NCI-H2107 (cell line): ENCODE measurements at places on chromosomes 11 and 22.

DNA sequence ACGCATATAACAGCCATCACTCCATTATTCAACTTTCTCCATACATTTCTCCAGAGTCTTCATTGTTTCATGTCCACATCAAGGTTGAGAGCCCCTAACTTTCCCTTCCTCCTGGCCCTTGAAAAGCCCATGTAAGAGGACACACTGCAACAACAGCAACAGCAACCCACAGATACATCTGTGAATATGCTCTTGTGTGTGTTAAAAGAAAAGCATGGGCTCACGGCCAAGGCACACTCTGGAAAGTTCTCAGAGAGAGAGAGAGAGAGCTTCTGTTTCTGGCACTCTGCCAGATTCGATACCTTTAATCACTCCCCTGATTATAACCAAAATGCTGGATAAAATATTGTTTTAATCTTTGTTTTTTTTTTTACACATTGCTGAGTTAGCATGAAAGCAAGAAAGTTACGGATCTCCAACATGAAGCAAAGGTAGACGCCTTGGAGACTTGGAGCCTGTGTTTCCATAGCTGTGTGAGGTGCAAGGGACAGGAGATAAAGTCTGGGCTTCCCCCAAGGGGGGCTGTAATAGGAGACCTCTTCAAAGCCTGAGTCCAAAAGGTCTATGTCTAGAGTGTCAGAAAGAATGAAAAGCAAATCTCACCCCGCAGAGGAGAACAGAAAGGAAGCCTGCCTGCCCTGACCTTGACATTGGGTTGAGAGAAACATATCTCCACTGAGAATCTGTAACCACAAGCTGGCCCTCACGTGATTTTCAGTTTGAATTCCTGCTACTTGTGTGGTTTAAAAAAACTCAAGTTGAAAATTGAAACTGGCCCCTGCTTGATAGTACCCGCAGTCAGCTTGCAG lies 33.7 kb upstream of the MPPED1 start:
- no peak for DNase-seq

GRCh38 chr22:40014667-40015248 lies 20.0 kb downstream of the FAM83F start:
- DNase-seq = no peak

- DNase-seq = no peak
These were observed 93.8 kb downstream of the CEP164 start for GRCh38 chr11:117421476-117421875.

GRCh38 chr11:2530855-2531200 lies 86.0 kb downstream of the KCNQ1 start:
- no peak for DNase-seq

DNA sequence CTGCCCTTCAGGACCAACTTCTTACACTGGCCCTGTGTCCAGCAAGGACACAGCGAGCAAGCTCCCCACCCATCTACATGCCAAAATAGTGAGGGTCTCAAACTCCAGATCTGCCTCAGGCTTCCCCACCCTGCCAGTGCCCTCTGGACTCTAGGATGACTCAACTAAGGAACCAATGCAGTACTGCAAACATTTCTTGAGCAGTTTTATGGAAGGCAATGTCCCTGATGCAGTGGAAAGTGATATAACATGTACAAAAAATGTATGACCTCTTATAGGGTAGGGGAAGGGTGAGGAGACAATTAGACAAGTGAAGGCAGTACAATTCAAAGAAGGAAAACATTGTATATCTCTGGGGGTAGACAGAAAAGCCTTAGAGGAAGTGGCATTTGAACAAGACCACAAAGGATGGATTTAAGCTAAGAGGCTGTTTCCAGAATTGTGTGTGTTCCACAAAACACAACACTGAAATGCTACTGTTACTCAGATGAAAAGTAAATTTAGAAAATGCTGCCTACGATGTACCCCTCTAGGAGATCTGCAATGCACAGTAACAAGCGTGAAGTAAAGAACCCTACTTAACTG lies 47.3 kb downstream of the RAB30 start:
- DNase-seq = no peak

- DNase-seq = no peak
These were observed 833.8 kb downstream of the TBC1D22A start for GRCh38 chr22:47596176-47596690.

- no peak for DNase-seq
These were observed 27.6 kb upstream of the LIPT2 start for GRCh38 chr11:74520927-74521665.

GRCh38 chr11:72391638-72392423 lies 42.5 kb downstream of the CLPB start:
- no peak for DNase-seq

- DNase-seq = no peak
These were observed 24.1 kb upstream of the KRTAP5-7 start for GRCh38 chr11:71502871-71503435.

DNA sequence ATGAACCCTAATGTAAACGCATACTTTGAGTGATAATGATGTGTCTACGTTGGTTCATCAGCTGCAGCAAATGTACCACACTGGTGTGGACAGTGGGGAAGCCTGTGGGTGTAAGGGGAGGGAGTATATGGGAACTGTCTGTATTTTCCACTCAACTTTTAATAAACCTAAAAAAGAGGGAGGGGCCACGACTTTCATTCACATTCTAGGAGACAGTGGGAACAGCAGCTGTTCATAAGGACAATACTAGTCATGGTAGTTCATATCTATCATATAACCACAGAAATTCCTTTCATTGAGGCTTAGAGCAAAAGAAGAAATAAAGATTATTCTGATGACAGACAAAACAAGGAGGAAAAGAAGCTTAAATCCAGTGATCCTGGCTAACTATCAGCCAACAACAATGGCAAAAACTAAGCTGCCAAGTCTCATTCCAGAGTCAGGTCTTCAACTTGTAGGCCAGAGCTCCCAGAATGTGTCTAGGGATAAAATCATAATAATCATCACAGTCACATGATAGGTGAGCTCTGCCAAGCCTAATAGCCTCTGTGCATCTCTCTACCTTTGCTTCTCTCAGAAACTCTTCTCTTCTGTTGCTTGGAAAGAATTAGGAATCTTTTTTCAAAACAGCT lies 59.4 kb upstream of the CHRM4 start:
- no peak for DNase-seq

- DNase-seq = no peak
These were observed 546 bp downstream of the DRAP1 start for GRCh38 chr11:65919573-65920371.

- no peak for DNase-seq
These were observed 59.3 kb upstream of the FAM181B start for GRCh38 chr11:82792822-82793569.

DNA sequence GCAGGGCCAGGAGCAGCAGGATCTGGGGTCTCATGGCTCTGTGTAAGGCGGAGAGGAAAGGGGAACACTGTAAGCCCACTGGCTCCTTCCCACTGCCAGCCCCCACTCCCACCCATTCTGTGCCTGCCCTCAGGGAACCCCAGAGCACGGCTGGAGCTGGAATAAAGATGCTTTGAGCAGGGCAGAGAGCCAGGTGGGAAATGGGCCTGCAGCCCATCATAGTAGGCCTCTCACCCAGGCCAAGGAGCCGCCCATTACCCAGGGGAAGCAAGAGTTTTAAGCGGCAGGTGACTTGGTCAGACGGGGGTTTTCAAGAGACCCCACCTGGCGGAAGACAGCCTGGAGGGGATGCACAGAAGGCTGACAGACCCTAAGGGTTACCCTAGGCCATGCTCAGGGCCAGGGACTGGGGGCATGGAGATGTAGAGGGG lies 4.6 kb downstream of the LRRC32 start:
- DNase-seq = no peak

DNA sequence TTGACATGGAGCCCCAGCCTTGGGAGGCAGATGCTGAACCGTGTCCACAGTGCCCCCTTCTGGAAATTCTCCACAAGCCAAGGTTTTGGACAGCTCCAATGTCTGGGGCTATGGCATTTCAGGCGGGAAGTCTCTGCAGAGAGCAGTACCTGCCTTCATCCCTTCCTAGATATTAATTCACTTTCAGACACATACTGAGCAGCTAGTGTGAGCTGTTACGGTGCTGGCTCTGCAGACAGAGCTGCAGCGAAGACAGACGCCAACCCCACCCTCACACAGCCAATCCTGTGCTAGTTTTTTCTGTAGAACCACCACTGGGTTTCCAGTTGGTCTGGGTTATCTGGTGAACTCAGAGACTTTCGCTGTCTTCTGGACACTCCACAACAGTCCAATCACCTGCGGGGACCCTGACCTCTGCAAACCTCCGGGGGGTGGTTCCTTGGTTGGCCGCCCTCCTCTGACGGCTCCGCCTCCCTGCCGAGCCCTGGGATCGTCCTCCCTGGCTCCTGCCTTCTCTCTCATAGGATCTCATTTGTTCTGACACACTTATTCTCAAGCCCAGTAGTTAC lies 9.1 kb downstream of the LMF2 start:
- no peak for DNase-seq

DNA sequence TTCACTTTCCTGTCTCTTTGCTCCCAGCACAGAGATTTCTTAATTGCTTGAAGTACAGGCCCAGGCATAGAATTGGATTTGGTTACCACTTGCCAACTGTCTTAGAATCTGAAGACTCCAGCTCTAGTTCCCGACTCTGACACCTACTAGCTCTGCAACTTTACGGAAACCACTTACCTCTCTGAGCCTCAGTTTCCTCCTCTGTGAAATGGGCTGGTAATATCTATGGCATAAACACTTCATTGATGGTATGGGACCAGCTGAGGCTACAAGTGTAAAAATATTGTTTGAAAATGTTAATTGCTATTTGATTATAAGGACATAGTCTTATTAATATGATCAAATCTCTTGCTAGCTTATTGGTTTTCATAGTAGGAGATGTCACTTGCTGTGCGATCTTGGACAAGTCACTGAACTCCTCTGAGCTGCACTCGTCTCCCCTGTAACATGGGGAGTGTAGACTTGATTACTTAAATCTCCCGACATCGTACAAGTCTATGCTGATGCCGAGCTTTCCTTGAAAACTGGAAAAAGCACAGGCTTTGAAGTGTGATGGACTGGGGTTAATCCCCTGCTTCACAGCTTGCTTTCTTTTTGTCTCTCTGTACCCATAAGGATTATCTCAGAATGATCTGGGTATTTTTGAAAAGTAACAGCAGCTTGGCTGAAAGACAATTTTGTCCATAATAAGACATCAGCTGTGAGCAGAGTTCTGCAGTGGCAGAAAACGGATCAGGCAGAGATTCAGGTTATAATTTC lies 11.8 kb upstream of the E2F8 start:
- no peak for DNase-seq

DNA sequence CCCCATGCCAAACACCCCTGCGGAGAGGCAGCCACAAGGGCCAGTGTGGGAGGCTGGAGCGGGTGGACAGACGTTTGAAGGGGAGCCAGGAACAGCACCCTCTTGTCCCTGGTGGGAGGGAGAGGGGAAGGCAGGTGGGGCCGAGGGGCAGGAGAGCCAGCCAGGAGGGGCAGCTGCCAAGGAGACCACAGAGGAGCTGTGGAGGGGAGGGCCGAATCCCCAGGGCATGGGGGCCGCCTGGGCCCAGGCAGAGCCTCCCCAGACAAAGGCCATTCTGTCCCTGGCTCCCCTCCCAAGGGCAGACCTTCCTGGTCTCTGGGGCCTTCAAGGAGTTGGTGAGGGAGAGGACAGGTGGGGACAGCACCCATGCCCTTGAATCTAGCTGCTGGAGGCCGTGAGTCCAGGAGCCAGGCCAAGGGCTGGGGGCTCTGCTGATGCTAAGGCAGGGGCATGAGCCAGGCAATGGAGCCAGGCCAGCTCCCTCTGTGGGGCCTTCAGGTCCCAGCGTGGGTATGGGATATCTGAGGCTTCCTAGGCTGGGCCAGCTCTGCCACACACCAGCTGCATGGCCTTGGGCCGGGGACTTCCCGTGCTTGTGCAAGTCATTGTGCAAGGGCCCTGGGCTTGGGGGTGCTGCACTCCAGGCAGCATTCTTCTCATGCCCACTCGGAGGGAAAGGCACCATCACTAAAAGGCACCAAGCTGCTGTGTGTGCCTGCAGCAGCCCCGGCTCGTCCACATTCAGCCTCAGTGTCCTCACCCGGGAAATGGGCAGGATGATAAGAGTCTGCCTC lies 11.4 kb downstream of the EMID1 start:
- no peak for DNase-seq

DNA sequence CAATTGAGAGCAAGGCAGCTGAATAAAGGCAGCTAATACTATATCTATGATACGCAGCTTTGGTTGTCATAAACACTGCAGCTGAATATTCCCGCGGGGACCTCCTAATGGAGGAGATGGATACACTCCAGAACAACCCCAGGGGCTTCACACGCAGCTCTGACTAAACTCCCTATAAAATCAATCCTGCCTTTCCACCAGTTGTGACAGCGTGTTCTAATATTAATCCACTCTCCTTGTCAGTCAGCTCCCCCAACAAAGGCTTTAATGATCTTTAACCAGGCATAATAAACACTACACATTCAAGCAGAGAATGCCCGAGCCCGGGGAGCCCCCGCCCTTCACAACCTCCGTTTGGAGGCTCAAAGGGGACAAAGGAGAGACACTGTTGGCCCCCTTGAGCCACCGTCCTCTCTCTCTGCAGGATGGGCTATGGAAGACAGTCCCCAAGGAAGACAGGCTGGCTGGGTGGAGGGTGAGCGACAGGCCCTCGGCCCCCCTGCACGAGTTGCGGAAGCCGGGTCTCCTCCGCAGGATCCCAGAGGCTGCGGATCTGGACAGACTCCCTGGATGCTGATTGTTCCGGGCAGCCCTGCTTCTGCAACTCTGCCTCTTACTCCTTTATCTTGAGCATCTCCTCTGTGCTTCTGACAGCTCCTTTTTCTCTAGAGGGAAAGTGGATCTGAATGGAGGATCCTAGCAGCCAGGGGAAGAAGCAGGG lies 565.2 kb downstream of the BUD13 start:
- no peak for DNase-seq

DNA sequence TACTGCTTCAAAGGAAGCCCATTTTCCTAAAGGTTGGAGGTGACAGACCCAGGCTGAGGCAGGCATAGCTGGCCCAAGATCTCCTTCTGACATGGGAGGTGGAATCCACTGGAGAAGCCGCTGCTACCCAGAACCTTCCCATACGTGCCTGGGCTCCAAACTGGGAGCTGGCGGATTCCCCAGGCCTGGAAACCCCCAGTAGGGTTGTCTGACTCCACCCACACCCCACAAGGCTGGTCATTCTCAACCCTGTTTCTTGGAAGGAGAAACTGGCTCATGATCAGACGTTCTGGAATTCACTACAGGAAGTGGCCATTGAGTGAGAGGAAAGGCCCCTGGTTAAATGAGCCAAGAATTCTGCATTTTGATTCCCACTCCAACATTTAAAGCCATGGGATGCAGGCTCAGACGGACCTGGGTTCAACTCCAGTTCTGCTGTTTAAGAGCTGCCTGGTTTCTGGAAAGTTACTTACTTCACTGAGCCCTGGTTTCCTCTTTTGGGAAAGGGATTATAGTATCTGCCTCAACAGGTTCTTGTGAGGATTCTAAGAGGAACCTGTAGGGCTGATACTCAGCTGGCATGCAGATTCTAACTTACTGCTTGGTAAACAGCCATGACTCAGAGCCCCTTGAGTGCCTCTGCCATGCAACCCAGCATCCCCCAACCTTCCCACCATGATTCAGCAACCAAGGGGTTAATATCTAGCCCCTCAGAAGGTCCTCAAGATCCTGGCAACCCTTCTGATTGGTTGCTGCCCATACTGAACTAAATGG lies 19.4 kb upstream of the TSKU start:
- no peak for DNase-seq

DNA sequence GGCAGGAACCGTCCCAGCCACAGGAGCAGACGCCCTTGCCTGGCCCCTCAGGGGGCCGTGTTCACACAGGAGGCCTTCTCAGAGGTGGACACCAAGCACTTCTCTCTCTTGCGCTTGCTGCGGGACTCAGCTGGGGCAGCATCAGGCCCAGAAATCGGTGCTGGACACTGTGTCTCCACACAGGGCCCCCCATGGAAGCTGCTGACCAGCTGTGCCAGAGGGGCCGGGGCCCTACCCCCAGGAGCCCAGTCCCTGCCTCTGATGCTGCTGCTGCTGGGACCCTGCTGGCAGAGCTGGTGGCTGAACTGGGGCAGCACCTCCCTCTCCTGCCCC lies 4.0 kb downstream of the PLXNB2 start:
- no peak for DNase-seq
